ENCODE measurements at places on chromosomes 6 and 20.

DNA sequence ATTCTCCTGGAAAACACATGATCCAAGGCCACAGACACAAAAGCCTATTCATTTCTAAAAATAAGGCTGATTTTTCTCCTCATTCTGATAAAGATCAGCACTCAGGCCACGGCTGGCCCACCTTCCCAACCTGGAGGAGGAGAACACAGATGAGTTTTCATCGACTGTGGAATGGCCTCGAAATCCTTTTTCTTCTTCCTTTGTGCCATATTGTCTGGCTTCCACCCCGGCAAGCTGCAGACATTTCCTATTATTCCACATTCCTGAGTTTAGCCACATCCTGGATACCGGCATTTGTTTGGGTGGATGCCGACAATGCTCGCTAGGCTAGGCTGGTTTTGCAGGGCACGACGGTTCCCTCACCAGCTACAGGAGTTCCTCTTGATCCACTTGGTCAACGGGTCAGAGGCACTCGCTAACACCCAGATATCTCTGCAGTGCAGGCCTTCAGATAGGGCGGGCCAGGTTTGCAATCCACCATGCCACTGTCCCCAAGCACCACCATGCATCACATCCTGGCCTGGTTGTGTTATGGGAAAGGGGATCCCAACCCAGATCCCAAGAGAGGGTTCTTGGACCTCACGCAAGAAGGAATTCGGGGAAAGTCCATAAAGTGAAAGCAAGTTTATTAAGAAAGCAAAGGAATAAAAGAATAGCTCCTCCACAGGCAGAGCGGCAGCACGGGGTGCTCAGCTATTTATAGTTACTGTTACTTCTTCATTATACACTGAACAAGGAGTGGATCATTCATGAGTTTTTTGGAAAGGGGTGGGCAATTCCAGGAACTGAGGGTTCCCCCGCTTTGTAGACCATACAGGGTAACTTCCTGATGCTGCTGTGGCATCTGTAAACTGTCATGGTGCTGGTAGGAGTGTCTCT, 4.2 kb upstream of the CTSZ start:
- peak; percentile 86 for DNase-seq

DNA sequence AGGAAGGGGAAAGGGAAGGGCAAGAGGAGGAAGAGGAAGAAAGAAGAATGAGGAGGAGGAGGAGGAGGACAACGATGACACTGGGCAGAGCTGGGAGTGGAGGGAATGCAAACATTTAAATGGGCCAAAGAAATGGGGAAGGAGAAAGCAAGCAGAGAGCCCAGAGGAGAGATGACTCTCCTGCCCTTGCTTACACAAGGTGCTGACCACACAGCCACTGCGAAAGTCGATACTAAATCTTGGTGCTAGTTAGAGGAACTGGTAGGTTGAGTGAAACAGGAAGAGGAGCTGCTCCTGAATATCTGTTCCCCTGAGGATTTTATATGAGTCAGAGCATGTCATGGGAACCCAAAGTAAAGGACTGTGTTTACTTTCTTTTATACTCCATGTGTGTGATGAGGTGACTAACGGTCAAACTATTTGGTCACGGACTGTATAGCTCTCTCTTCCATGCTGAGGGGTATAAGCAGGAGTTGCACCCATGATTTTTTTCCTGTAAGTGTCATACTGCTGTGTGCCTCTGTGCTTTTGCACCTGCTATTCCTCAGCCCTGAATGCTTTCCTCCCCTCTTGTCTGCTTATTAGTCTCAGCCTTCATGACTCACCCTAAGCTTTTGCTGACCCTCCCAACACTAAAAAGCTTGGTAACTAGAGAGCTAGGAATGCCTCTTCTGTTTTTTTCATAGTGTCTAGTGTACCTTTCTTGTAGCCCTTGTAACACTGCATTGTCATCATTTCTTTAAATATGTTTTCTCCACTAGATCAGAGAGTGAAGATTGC, 9.5 kb upstream of the PAQR8 start:
- DNase-seq = peak; percentile 23

DNA sequence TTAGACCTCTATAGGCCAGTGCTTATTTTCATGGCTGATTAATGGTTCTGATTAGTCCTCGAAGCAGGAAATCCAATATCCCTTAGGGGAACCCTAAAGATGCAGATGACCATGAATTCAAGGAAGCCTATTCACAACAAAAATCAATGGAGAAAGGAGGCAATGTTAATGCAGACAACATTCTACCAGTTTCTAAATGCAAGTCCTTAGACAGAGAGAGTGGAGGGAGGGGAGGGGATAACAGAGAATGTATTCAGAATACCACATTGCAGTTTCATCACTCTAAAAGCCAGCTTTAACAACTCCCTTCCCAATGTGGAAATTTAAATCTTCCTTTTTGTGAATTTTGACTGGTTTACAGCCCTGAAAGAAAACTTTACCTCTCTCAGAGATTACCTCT, 87.1 kb upstream of the POU3F2 start:
- no peak for DNase-seq

- no peak for DNase-seq
Observed at GRCh38 chr6:87923389-87924050, 124.1 kb upstream of the SPACA1 start.

- peak; percentile 41 for DNase-seq
Observed at GRCh38 chr6:88629838-88630494, 333.5 kb downstream of the RNGTT start.

GRCh38 chr6:22473991-22474682, 95.2 kb upstream of the HDGFL1 start:
- peak; percentile 61 for DNase-seq

- no peak for DNase-seq
Observed at GRCh38 chr20:33459599-33459998, 16.0 kb upstream of the SNTA1 start.

- no peak for DNase-seq
Observed at GRCh38 chr6:16521528-16521927, 239.7 kb downstream of the ATXN1 start.

GRCh38 chr20:24470746-24471582, 1.5 kb downstream of the SYNDIG1 start:
- DNase-seq = no peak

DNA sequence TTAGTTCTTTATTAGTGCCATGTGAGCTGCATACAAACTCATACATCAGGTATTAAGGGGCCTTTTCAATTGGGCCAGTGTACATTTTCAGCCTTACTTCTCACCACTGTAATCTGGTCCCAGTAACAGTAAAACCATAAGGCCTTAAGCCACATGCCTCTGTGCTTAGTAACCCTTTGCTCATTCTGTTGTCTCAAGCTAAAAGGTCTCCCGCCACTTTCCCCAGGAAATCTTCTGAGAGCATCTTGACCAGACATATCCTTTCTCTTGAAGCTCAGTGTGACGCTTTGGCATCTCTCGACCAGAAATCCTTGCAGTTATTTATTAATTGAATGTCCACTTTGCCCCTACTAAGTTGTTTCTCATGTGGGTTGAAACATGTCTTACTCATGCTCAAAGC, 68.0 kb downstream of the CYP39A1 start:
- DNase-seq = no peak

DNA sequence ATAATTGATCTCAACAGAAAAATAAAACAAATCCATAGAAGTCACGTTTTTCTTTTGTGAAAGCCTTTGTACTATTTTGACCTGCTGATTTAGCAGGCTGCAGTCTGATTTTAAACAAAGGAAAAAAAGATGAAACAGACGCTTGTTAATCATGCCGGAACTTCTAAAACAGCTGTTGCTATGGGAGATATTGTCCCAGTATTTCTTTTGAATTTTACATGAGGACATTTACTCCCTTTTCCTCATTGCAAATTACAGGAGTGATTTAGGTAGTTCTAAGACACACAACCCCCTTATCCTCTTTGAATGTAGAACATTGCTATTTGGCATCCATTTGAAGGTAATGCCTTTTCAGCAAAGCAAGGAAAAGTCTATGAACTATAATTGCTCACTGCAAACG, 416.1 kb downstream of the BCKDHB start:
- no peak for DNase-seq

- no peak for DNase-seq
Observed at GRCh38 chr6:17007749-17008148, 94.1 kb upstream of the STMND1 start.

- DNase-seq = no peak
Observed at GRCh38 chr20:56843817-56844216, 214.7 kb downstream of the TFAP2C start.

DNA sequence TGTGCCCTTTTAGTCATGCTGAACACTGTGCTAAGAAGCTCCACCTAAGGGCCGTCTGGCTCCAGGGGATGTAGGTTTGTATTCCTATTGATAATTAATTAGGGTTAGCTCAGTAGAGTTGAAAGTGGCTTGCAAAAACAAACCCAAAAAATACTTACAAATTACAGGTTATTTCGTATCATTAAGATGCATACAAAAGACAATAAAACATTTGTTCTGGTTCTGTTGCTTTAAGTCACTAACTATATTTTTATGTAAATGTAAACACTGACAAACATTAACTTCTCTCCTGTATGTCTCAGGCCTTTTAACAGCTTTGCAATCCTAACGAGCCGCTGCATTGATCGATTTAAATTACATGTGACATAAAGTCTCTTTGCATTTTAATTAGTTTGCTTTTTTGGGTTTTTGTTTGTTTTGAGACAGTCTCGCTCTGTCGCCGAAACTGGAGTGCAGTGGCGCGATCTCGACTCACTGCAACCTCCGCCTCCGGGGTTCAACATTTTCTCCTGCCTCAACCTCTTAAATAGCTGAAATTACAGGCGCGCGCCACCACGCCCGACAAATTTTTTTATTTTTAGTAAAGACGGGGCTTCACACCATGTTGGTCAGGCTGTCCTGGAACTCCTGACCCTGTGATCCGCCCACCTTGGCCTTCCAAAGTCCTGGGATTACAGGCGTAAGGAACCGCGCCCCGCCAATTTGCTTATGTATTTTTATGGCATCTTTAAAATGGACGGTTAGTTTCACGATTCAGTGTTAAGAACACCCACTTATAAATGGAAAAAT, 110.9 kb downstream of the HFE start:
- peak; percentile 88 for DNase-seq

- DNase-seq = no peak
Observed at GRCh38 chr6:124671324-124671723, 290.9 kb upstream of the RNF217 start.

DNA sequence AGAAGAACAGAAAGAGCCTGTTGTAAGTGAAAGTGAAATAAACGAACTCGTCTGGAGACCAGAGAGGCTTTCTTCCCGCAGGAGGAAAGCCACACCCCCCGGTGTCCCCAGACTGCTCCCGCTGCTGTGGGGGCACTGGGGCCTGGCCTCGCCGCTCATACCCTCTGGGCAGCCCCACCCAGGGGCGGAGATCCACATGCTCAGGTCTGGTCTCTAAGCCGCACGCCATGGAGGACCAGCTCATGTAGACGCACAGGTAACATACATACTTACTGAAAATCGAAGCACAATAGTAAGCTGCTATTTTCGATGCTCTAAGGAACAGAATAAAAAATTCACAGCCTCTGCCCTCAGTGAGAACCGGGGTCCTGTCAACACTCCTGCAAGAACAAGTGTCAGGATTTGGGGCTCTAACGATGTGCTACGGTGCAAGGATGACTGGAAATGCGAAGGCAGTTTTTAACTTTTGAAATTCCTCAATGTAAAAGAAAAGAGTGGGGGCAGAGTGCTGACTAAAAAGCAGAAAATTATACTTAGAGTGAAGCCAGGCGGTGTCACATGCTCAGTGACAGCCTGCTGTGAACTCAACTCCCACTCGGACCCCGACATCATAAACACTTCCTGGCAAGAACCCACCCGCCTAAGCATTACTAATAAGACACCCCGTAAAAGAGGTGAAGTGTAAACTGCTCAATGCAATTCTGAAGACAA, 110.5 kb downstream of the IRF4 start:
- DNase-seq = no peak

DNA sequence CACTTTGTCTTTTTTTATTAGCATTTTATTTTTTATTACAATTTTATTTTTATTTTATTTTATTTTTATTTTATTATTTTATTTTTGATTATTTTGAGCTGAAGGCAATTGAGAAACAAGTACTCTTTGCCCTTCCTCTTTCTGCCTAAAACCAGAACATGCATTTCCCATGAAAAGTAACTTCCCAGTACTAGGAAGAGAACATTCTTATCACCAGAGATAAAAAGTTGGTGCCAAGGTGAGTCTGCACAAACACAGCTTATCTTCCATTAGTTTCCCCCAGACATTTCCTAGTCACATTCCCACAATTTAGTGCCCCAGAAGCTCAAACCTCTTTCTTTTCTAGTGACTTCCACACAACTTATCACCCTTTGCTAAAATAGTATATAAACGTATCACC, 84.8 kb downstream of the CD24 start:
- peak; percentile 18 for DNase-seq

GRCh38 chr20:15740046-15740775, 833.0 kb downstream of the KIF16B start:
- no peak for DNase-seq

- no peak for DNase-seq
Observed at GRCh38 chr6:114288701-114289495, 53.9 kb downstream of the HS3ST5 start.

- DNase-seq = no peak
Observed at GRCh38 chr6:52937908-52938307, 28.4 kb upstream of the GSTA3 start.

DNA sequence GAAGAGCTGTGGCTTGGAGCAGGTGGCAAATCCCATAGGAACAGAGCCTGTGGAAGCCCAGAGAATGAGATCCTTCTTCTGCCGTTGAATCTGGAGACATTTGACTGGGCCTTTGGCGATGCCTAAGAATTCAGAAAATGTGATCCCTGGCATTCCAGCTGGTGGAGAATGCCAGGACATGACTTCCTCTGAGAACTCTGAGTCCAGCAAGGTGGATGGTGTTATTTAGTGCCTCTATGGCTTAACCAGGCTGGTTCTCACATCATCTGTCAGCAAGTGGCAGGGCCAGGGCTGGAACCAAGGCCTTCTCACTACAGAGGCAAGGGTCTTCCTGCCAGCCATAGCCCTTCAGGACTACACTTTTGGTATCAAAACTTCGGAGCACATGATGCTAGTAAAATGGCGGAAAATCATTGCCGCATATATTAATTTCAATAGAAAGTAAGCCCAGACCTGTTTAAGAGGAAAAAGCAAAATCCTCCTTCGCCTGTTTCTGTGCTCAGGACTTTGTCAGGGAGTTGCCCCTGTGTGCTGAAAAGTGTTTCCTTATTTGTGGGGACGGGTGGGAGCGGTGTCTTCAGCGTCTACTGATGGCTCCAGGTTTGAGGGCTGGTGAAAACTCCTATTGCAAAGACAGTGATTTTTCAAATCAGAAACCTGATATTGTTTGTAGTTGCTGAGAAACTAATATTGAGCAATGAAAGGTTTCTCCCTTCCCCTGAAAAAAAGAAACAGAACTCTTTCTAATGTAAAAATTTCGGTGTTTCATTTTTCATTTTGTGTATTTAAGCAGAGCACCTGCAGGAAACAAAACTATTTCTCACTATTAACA, 23.9 kb downstream of the DUSP22 start:
- DNase-seq = no peak

GRCh38 chr20:57394121-57395082, 3.2 kb downstream of the RBM38 start:
- DNase-seq = no peak

DNA sequence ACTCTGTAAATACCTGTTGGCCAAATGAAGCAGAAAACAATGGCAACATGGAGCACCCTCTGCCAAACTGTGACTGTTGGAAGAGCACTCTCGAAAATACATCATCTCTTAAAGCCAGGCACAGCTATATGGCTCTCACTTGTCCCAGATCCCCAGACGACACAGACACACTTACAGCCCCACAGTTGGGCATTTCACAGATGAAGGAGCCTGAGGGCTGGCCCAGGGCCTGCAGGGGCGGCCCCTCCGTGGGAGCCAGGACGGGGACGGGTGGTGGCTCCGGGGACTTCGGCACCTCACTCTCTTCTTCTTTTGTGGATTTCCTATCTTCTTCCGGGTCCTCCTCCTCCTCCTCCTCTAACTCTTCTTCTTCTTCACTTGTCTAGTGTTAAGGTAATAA, 18.4 kb upstream of the MRPS10 start:
- no peak for DNase-seq
